Foreskin keratinocyte (primary cell): ENCODE measurements at places on chromosomes 13 and 19.

DNA sequence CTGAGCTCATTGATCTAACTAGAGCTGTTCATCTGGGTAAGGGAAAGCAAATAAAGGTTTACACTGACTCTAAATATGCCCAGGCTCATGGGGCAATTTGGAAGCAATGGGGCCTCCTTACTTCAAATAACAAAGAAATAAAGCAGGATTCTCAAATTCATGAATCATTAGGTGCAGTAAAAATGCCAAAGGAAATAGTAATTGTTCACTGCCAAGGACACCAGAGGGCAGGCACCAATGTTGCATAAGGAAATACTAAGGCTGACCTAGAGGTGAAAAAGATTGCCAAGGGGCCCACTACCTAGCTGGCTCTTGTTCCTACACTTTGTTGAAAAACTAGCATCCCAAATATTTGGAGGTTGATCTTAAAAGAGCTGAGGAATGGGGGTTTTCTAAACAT, 1686.7 kb upstream of the MIR17HG start:
- DNase-seq = peak; percentile 35

DNA sequence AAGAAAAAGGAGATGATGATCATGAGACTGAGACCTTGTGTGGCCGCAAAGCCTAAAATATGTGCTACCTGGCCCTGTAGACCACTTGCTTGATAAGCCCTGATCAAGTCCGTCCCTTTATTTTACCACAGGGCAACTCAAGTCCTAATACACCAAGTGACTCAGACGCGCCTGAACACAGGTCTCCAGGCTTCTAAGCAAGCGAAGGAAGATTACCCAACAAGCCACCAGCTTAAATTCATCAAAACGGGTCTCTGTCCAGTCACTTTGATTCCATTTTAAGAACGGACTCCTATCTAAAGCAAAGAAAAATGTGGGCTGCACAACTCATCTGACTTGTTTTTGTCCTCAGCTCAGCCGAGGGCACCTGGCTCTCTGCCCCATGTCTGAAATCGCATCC, 26.8 kb downstream of the SLC7A1 start:
- no peak for DNase-seq

DNA sequence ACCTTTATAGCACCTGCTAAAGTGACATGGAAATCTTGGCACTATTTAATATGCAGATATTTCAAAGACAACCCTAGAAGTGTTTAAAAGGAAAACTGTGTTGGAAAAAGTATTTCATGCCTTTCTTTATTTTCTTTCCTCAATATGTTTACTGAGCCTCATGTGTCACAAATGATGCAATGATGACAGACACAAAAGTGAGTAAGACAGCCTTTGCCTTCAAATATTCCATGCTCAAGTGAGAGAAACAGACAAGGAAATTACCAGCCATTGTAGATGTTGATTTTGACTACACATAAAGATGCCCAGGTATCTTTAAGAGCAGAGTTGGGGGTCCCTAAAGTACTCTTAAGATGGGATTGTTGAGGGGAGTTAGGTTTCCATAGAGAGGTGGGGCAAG, 48.0 kb upstream of the TPP2 start:
- DNase-seq = no peak

GRCh38 chr19:48745208-48745995, 1.3 kb downstream of the IZUMO1 start:
- DNase-seq = no peak

DNA sequence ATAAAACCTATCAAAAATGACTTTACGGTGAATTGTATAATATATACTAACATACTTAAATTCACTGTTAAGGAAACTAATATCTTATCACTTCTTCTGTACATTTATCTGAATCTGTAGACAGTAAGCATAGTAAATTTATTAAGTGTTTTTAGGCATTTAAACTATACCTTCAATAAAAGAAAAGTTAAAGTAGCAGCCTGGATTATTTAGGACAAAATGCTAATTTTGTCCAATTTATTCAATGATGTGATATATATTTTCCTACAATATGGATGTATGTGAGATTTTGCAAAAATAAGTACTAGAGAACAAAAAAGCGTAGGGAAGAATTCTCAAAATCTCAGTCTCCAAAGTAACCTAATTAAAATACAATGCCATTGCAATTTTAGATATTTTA, 299.9 kb downstream of the GPC5 start:
- no peak for DNase-seq

GRCh38 chr13:40591091-40591490, 75.3 kb downstream of the FOXO1 start:
- no peak for DNase-seq

- DNase-seq = no peak
Observed at GRCh38 chr13:99367106-99367616, 60.0 kb upstream of the GPR183 start.

- no peak for DNase-seq
Observed at GRCh38 chr13:112119192-112120030, 52.5 kb downstream of the SOX1 start.

DNA sequence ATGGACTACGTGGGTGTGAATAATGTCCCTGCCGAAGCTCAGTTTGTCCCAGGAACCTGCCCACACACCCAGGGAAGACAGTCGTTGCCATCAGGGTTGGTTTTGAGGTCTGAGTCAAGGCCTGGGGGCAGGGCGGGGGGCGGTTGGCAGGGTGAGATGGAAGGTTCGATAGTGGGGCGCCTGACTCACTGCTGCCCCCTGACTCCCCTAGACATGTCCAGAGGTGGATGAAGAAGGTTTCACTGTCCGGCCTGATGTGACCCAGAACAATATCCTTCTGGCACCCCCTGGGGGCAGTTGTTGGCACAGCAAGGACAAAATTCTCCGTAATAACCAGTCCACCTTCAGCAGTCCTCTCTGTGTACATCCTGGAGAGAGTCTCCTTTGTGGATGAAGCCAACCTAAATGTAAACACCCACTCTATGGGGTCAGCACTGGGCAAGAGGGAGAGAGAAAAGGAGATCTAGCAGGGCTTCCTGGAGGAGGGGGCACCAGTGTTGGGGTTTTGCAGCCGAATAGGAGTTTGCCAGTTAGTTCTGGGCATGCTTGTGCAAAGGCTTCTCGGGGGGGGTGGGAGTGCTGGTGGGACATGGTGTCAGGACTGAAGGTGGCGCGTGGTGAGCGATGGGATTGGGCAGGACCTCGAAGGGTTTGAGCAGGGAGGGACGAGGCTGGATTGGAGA, 19.6 kb upstream of the B3GNT3 start:
- no peak for DNase-seq

DNA sequence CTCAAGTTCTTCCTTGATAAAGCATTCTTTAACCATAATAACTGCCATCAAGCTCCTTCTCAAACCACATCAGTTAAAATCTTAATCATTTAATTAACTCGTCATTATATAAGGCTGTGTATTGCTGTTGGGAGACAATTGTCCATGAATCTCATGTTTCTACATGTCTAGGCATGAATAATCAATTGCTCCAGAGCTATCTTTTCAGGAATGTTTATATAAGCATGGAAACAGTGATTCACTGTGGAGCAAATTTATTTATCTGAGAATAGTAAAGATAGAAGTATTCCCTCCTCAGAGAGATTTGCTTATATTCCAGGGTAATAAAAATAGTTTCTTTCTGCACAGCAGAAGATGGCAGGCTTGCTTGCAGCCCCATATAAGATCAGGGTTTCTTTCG, 71.1 kb downstream of the CBY2 start:
- DNase-seq = peak; percentile 40

GRCh38 chr13:23718996-23719395, 148.8 kb downstream of the TNFRSF19 start:
- no peak for DNase-seq

DNA sequence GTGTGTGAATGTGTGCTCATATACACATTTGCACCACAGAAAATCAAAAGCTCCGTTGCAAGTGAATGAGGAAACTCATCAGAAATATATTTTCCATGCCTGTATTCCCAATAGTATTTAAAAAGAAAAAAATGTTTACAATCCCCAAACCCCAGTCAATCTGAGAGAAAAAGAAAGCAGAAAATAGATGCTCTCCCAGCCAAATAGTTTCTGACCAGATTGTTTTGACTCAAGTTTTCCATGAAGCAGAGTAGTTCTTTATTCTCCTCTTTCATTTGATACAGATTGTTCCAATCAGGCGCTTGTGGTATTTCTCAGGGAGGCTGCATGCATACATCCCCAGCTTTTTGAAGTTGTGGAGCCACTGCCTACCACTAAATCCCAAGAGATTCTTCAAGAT, 110.6 kb downstream of the STARD13 start:
- no peak for DNase-seq

GRCh38 chr19:40831502-40832430, 18.5 kb downstream of the CYP2A6 start:
- peak; percentile 80 for DNase-seq

- DNase-seq = no peak
Observed at GRCh38 chr13:24450530-24450929, 62.0 kb downstream of the PARP4 start.

DNA sequence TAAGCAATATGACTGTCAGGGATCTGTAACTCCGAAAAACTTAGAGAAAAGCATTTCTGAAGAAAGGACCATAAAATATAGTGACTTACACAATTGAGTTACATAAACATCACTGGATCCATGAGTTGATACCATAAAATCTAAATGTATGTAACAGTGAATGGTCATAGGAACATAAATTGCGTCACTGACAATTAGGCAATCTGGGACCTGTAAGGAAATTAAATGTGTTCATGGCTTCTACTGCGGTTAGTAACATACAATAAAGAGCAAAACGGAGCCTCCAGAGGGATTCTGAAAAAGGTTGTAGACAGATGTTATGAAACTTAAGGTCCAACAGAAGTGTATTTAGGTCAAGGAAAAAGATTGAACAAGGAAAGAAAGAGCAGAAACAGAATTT, 27.1 kb downstream of the POU4F1 start:
- no peak for DNase-seq

DNA sequence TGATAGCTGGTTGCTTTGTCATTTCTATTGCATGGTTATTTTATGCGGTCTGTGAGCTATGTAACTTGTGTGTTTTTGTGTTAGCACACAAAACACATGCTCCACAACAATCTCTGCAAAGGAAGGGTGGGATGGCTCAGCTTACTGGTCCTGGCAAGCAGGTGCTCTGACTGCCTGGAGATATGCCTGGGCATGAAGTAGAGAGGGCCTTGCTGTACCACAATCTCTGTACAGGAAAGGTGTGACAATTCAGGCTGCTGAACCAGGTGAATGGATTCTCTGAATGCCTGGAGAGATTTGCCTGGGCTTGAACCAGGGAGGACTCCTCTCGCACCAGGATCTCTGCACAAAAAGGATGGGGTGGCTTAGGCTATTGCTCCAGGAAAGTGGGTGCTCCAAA, 69.5 kb downstream of the STOML3 start:
- peak; percentile 82 for DNase-seq
